ENCODE measurements at places on chromosomes 12 and 14. TPM values are rescaled to one million over a fixed set of nuclear protein-coding genes. Genes with fewer than 3 reads are reported as not detected.

DNA sequence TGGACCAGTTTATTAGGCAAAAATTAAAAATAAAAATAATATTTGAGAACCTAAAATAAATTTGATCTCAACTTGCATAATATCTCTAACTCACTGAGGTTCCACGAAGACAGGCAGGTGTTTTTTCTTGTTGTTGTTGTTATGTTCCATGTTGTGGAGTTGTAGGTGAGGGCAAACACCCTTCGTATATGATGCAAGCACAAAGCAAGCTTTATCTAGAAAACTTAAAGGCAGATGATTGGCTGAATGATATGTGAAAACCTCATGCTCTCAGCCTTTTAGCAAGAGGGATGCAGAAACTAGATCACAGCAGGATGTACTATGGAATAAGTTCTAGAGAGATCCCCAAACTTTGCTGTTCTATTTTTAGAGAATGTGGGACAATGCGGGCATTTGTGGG, 502.7 kb downstream of the ETNK1 start:
- H3K27ac ChIP-seq, result no peak overlapping the region
- no peaks in the 10 kb centered on the region for H3K36me3 ChIP-seq
- H3K27me3 ChIP-seq, result no peaks in the 10 kb centered on the region
- no peak for DNase-seq
- H3K4me3 ChIP-seq, result no peak overlapping the region
- H3K4me1 ChIP-seq, result no peaks in the 10 kb centered on the region

- DNase-seq, result no peak
- no peak overlapping the region for H3K27ac ChIP-seq
- H3K4me1 ChIP-seq, result no peaks in the 10 kb centered on the region
- no peaks in the 10 kb centered on the region for H3K36me3 ChIP-seq
Observed at GRCh38 chr12:3461391-3461790, 29.6 kb upstream of the PRMT8 start.

- H3K36me3 ChIP-seq, result no peaks in the 10 kb centered on the region
- peak; percentile 50 for DNase-seq
- peak overlapping the region; percentile 57 for H3K27ac ChIP-seq
- H3K4me3 ChIP-seq, result no peak overlapping the region
- H3K27me3 ChIP-seq, result no peaks in the 10 kb centered on the region
Observed at GRCh38 chr14:97120611-97121031, 323.4 kb downstream of the VRK1 start.

- H3K4me1 ChIP-seq, result peaks cover 7% of the 10 kb centered on the region
- peak overlapping the region; percentile 78 for H3K27ac ChIP-seq
- H3K27me3 ChIP-seq, result no peaks in the 10 kb centered on the region
Observed at GRCh38 chr12:44873898-44874297, 2.2 kb downstream of the NELL2 start.

The TGM1 gene
- polyA plus RNA-seq, result not detected

The RASSF8 gene
- polyA plus RNA-seq, result 0.03 TPM

The LRIG3 gene
- not detected for polyA plus RNA-seq

Measured in naive thymus-derived CD4-positive, alpha-beta T cell (primary cell).